ENCODE measurements at places on chromosomes 16 and 17.

DNA sequence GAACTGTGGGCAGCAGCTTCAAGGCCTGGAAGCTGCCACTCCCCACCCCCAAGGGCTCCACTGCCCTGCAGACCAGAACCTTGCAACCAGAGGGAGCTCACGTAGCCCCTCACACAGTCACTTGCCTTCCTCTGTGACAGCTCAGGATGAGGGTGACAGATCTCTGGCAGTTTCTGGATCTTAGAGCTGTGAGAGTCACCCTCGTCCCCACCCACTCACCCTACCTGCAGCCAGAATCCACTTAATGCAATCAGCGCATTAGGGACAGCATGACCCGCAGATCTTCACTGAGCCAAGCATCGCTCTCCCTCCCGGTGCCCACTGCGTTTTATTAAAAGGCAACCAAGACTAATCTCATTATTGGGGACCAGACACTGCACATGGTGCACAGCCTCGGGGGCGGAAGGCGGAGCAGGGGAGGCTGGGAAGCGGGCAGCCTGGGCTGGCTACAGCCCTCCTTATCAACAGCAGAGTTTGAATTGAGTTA lies 3.5 kb downstream of the CYB561 start:
- DNase-seq: no peak

DNA sequence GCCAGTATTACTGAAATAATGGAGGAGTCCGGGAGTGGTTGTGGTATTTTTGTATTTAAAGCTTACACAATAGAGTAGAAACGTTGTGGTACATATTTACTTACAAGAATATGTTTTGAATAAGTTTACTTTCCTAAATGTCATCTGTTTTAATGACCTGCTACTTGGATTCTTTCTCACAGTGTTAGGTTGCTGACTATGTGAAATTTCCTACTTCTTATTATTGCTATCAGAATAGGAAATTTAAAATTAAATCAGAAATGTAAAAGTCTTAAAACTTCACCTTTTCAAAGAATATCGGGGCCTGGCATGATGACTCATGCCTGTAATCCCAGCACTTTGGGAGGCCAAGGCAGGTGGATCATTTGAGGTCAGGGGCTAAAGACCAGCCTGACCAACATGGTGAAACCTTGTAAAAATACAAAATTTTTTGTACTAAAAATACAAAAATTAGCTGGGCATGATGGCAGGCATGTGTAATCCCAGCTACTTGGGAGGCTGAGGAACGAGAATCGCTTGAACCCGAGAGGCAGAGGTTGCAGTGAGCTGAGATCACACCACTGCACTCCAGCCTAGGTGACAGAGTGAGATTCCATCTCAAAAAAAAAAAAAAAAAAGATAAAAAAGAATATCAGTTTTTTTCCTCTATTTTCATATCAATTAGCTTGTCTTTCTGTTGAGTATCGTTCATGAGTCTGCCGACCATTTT lies 77.8 kb downstream of the VMP1 start:
- DNase-seq: peak; percentile 21

GRCh38 chr17:39606434-39607056 lies 1.2 kb downstream of the NEUROD2 start:
- DNase-seq: no peak

- DNase-seq: no peak
Measured at GRCh38 chr16:31386157-31386984, 6.8 kb upstream of the ITGAD start.

- no peak for DNase-seq
Measured at GRCh38 chr16:24829153-24829552, 16.6 kb upstream of the SLC5A11 start.

GRCh38 chr16:11379420-11379819 lies 34.2 kb downstream of the RMI2 start:
- no peak for DNase-seq

- no peak for DNase-seq
Measured at GRCh38 chr17:17815436-17816200, 21.2 kb downstream of the SREBF1 start.

- DNase-seq: no peak
Measured at GRCh38 chr16:78624366-78624765, 524.9 kb downstream of the WWOX start.

- DNase-seq: no peak
Measured at GRCh38 chr17:82400206-82400605, 17.9 kb upstream of the HEXD start.

DNA sequence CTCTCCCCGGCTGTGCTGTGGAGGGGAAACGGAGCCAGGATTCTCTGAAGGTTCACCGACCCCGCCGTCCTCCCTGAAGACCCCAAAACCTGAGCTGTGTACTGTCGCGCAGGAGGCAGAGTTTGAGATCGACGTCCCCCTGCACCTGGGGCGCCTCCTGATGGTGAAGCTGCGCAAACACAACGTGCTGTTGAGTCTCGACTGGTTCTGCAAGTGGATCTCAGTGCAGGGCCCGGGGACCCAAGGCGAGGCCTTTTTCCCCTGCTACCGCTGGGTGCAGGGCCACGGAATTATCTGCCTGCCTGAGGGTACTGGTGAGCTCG lies 62.6 kb upstream of the TEKT1 start:
- DNase-seq: no peak

GRCh38 chr17:41813152-41813680 lies 412 bp downstream of the FKBP10 start:
- no peak for DNase-seq

DNA sequence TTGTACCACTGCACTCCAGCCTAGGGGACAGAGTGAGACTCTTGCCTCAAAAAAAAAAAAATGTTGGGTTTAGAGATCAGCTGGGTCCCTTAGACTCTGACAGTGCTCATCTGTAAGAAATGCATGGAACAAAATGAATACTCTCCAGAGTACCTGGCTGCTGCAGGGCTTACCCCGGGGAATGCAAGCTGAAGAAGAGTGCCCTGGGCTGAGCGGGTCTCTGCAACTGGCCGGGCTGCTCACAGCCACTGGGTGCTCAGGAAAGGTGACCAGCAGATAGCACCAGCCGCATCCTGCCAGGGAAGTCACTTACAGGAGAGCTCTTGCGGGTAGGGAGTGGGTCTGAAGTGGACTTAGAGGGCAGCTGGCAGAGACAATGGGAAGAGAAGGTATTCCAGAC lies 82.1 kb downstream of the GAS7 start:
- DNase-seq: no peak

DNA sequence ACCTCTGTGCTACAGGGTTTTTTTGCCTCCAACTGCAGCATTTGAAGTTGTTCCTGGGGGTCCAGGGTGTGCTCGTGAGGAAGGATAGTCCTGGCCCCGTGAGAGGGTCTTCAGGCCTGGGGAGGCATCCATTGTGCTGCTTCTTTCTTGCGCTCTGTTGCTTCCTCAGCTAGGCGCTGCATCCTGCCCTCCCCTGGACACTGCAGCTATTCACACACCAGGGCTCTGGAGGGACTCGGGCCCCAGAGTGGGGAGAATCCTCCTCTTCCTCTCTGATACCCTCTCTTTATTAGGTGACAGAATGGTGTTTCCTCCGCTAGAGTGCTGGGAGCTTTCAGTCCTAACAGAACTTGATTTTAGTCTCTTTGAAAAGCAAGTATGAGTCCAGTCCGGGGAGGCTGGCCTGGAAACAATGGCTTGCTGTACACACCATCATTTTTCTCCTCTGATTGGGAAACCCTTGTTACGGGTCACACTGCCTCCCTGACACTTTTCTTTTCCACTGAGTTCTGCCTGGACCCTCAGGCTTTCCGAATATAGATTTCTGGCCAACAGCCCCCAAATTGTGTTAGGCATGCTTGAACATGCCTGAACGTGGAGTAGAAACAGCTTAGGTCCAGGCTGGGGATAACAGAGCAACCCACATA lies 81.4 kb upstream of the ELAC2 start:
- DNase-seq: no peak

DNA sequence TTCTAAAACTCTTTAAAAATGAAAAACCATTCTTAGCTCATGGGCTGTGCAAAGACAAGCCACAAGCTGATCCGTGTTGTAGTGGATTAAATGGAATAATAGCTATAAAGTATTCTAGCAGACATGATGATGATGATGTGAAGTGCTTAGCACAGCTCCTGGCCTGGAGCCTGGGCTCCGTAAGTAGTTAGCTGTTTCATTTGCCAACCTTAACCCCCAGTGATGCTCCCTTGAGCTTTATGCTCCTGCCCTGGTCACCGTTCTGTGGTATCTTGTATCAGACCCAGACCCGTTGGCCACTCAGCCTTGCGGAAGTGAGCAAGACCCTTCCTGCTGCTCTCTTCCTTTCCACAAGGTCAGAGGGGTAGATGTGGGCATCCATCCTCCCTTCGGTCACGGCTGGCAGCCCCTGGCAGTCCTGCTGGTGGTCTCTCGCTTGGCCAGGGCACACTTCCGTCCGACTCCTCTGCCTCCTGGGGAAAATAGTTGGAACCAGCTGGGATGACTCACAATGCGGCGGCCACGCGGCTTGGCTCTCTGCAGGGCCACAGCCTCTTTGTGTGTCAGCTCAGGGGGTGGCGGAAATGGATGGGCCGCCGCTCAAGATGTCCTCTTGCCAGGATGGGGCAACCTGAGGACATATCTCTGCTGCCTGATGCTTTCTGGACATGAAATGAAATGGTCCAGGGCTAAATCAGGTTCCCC lies 79.1 kb downstream of the GPR139 start:
- no peak for DNase-seq
